ENCODE measurements at places on chromosomes 4 and X.

DNA sequence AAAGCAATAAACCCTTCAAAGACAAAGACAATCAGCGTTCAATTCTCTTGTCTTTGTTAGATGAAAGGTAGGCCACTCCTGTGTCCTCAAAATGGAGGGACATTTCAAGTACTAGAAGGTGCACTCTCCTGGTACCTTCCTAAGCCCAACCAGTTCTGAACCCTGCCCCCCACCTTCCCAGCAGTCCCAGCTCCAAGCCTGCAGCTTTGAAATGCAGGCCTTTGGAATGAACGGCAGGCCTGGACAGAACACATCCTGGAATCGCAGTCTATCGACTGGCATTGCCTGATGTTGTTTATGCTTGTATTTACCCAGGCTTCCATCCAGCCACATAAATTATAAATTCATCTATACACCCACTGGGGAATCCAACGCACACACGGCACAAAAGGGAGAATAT, 47.4 kb downstream of the RASGEF1B start:
- no peak for DNase-seq

DNA sequence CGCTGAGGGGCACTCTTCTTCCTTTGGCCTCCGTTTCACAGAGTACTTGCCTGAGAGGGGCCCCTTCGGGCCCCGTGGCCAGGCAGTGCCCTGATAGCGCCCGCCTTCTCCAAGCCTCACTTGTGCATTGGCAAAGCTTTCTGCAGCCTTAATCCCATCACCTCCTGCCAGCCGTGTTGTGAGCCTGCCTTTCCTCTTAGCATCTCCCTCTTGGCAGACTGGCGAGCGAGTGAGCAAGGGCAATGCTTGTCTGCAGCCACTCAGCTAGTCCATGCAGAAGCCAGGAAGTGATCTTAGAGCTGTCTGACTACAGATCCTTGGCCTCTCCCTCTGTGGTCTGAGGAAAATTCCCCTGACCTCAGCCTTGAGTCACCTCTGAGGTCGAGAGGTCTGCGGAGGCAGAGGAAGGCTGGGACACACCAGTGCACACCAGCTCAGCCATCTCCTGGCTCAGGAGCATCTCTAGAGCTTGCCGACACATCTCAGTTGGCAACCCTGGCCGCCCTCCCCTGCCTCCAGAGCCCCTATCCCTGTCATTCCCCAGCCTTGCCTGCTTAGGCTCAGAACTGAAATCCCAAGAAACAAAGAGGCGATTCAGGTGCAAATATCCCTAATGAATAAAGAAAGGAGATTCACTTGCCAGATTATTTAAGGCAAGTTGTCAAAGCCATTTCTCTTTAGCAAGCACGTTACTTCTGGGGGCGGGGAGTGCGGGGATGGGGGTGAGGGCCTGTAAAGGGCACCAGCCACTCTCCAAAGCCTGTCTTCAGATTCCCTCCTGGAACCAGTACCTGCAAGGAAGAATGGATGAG, 143.5 kb upstream of the MAMLD1 start:
- DNase-seq: no peak

GRCh38 chrX:76109654-76110053, 63.2 kb upstream of the PBDC1 start:
- DNase-seq: no peak

- no peak for DNase-seq
Observed at GRCh38 chr4:135269125-135269890, 1067.7 kb upstream of the PABPC4L start.

DNA sequence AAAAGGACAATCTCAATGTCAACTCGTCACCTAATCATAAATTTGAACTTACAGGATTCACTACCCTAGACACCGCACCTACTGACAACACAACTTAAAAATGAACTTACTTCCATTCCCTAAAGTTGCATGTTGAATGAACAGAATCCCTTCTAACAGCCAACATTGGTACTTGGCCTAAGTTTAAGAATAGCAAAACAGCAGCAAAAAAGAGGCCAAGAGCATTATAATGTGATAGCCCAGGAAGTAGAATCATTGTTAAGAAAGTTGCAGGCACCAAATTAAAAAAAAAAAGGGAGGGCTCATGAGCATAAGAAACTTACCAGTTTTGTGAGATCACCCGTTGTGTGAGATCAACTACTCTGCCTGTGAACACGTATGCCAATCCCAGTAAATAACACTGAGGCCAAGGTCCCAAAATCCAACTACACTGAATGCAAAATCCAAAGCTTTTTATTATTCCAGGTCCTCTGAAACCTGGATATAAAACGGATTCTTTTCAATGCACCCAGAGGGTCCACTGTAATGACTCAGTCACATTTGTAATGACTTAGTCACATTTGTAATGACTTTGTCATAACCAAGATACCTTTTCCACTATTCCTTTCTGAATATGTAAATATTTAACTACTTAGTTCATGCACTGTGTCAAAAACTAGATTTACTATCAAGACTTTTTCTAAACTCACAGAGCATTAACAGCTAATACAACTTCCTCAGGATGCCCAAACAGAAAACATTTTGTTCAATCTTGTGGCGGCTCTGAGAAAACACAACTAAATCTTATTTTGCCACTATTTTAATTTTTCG, 6.8 kb downstream of the HNRNPDL start:
- no peak for DNase-seq

DNA sequence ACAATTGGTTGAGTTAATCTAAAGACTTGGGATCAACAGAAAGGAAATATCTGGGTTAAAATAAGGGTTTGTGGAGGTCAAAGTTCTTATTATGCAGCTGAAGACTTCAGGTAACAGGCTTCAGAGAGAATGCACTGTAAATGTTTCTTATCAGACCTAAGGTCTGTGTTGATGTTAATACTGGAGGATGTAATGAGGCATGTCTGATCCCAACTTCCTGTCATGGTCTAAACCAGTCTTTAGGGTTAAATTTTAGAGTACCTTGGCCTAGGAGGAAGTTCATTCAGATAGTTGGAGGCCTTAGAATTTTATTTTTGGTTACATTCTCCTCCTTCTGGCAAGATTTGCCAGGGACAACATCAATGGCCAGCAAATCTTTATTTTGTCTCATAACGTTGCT, 72.1 kb upstream of the GC start:
- DNase-seq: no peak

- DNase-seq: no peak
Observed at GRCh38 chr4:93289831-93290230, 538.7 kb upstream of the ATOH1 start.

DNA sequence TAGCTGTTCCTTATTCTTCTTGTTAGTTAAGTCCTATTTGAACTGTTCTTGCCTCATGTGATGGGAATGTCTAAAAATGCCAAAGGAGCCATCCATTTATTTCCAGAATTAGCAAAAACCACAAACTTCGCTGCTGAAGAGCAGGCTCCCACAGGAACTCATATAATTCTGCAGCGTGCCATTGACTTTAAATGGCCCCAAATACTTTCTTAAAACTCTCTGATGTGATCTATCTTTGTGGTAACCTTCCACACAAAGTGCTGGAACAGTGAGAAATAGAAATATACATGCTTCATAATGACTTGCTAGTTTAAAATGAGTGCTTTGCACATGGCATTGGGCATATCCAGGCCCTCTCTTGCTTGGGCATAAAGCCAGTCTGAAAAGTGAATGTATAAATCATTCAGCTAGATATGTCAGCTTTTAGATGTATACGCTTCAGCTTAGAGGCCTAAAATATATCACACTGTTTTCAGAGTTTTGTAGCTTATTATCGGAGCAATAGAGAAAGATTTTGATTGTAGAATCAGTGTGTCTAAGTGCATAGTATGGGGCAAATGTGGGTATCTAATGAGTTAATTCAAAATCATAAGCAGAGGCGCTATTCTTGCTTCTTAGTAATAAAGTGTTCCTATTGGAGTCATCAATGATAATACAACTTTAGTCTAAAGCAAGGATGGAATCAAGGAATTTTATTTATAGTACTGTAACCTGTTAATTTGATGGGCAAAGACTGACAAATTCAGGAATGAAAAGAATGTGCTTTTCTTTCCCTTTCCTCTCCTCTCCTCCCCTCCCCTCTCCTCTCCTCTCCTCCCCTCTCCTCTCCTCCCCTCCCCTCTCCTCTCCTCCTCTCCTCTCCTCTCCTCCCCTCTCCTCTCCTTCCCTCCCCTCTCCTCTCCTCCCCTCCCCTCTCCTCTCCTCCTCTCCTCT, 392.2 kb upstream of the ZFP42 start:
- no peak for DNase-seq

- no peak for DNase-seq
Observed at GRCh38 chr4:181488926-181489325, 754.3 kb upstream of the TENM3 start.

Data from BE2C (cell line).